CD4-positive, alpha-beta T cell treated with Interleukin-4 for 1 hour (primary cell): ENCODE measurements at places on chromosomes 13 and 19.

DNA sequence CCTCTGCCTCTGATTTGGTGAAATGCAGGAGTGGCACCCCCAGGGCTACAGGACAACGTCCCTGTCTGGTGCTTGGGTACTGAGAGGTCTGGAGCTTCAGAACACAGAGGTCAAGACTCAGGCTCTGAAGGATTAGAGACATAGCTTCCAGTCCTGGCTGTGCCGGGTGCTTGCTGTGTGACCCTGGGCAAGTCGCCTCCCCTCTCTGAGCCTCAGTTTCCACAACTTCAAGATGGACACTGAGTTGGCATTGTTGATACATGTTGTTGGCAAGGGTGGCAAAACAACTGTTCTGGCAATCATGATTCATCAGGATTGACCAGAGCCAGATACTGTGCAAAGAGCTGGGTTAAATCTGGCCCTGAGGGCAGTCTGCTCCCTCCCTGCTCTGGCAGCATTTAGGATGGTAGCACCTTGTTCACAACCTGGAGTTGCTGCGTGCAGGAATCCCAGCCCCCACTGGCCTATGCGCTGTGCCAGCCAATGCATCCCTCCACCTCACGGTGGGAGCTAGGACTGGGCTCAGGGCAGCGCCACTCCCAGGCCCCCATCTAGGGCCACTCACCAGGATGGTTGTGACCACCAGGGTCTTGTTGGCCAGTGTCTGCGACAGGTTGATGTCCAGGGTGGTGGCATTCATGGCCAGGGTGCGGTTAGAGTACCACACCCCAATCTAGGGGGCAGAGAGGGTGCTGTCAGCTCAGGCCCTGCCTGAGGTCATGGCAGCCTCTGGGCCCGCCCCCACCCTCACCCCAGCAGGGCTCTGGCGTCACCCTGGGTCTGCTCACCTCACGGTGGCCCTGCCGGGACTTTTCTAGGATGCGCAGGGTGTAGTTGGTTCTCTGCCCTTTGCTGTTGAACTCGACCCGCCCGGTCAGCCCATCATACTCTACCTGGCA lies 16.7 kb downstream of the GRIK5 start:
- DNase-seq, result no peak

DNA sequence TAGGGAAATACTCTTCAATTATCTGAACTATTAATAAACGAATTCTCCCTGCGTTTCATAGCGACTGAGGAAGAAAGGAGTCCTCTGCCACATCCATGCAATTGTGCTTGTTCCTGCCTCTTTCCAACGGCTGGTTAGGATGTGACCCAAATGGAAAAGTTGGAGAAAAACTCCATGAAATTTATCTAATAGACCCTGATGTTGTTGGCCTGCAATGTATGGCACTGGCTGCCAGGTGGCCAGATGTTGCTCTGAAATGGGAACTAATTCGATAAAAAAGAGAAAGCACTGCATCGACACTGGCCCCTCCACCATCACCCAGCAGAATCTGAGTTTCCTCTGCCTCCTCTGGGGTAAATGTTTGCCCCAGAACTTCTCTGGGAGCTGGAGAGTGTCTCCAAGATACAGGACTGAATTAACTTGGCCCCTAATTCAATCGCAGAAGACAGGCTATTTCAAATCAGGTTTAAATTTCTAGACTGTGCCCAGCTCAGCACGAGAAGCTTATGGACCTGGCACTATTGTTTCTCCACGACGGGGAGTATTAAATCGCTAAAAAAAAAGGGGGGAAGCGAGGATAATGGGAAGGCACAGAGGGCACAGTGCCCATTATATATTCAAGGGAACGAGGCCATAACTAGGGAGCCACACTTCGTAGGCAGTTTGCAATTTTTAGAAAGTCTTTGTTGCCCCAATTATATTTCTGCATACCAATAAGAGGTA lies 103.9 kb downstream of the ZIC5 start:
- DNase-seq, result no peak

DNA sequence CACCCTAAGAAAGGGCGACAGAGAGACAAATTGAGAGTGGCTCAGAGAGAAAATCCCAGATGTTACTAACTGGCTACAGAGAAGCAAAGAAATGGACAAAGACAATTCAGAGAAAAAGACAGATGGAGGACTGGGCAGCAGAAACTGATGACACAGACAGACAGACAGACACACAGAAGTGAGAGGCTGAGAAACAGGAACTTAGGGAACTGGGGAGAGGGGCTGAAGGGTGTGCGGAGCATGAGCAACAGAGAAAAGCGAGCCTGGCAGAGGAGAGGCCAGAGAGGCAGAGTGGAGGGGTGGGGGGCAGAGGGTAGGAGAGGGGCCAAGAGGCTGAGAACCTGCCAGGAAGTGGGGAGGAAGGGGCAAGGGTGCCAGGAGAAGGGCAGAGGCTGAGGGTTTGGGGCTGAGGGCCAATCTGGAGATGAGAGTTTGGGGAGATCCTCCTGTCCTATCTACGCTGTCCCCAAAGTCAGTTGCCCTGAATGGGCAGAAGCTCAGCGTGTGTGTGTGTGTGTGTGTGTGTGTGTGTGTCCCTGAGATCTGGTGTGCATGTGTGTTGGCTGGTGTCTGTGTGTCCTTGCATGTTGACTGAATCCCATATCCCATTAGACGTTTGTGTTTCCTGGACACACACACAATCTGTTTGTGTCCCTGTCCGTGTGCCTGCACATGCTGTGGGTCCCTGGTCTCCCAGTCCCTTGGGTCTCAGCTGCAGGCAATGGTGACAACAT lies 5.6 kb upstream of the ERFL start:
- DNase-seq, result no peak

DNA sequence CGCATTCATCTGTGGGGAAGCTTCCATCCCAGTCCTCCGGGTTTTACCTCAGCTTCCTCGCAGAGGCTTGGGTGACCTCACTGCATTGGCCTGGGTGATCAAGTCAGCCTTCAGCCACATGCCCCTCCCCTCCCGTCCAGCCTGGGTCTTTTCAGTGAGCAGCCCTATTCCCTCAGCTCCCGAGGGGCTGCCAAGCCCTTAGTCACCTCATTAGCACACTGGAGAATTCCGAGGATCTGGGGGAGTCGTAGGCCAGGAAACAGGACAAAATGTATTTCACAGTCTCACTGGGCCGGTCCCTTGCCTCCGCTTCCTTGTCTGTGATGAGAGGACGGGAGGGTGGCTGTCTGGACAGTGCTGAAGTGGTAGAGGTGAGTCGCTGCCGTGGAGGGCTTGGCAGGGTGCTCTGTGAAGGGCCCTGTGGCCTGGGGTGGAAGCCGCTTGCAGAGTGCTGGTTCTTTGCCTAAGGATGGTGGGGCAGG lies 19.9 kb downstream of the KDM4B start:
- no peak for DNase-seq

GRCh38 chr13:27627380-27627779 lies 5.7 kb downstream of the POLR1D start:
- DNase-seq, result no peak

DNA sequence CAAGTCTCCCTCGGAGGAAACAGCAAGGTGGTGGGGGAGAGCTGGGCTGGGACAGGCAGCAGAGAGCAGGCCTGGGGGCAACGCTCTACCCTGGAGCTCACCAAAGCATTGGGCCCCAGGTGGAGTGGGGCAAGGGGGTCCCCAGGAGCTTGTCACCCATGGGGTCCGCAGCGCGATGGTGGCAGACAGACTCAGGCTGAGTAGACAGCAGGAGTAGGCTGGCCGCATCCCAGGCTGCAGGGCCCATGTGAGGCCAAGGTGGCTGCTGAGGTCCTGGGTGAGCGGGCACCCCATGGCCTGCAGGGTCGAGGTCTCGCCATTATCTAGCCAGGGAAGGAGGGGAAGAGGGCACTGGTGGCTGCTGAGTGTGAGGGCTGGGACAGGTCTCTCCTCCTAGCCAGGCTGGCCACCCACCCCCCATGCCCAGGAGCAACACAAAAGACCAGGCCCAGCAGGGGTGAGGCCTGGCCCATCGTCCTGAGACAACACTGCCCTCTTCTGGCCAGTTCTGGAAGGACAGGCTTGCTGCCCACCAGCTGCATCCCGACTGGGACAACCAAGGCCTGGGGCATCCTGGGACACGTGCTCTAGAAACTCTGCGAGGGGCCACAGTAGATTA lies 33.1 kb downstream of the CEBPG start:
- peak; percentile 70 for DNase-seq

- DNase-seq, result no peak
Measured at GRCh38 chr19:33767898-33768413, 28.7 kb upstream of the KCTD15 start.

DNA sequence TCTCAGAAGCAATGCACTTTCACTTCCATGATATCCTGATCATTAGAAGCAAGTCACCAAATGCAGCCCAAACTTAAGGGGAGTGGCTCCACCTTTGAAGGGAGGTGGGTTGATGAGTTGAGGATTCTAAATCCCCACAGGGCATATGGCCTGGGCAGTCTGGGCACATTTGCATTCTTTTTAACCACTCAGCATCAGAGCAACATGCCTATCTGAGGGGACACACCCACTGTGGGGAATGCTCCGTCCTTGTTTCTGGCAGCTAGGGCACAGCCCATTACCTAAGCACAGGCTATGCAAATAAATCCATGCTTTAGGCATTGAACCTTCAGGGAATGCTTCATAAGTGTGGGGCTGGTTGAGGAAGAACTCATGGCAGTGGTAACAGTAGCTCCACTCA lies 12.3 kb upstream of the SACS start:
- no peak for DNase-seq

- DNase-seq, result no peak
Measured at GRCh38 chr13:65592731-65593130, 1637.4 kb downstream of the PCDH9 start.

DNA sequence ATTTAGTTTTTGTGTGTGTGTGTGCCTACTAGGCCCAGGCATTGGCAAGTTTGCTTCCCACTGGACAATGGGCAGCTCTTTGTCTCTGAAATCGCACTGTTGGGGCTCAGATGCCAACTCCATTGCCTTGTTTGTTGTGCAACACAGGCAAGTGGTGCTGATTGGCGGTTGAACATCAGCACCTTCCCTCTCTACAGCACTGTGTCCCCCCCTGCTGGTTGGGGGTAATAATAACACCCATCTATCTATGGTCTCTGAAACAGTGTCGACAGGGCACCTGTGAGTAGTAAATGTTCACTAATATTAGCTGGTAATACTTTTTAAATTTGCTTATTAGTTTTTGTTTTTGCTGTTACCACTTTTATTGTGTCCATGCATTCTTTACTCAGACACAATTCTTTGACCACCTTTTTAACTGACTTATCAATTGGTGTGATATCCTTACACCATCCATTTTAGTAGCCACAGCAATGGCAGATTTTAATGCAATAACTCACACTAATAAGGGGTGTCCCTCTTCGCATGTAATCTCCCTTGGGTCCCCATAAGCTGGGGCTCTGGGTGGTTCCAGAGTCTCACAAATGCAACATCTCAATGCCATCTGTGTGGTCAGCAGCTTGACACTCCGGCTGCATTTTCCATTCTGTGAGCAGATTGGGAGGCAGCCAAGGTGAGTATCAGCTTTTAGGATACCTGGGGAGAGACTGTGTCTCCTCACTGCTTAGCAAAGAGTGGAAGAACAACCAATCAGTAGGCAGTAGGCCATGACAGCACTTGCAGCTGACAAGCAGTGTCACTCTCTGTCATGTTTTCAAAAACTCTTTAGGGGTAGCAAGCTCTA lies 47.7 kb upstream of the UQCRFS1 start:
- DNase-seq, result peak; percentile 23

DNA sequence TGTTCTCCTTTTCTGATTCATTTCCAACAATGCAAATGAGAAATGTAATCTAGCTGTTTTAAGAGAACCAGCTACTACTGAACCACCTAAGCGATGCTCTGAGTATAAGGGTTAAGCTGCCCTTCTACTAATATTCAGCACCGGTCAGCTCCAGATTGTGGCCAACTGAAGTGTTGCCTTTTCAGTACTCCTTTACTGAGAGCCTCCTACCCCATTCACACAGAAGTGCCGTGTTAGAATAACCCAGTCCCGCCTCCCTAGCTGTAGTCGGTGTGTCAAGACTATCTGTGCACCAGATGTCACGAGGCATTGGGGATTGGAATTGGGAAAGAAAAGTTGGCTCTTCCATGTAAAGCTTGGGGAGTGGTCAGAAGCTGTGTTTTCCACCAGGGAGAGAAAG lies 45.4 kb downstream of the FAM124A start:
- DNase-seq, result no peak

GRCh38 chr19:34505321-34506025 lies 23.9 kb downstream of the WTIP start:
- DNase-seq, result no peak

- no peak for DNase-seq
Measured at GRCh38 chr13:76239031-76239680, 603.0 kb downstream of the LMO7 start.

- DNase-seq, result no peak
Measured at GRCh38 chr13:80290591-80290990, 50.3 kb downstream of the SPRY2 start.

DNA sequence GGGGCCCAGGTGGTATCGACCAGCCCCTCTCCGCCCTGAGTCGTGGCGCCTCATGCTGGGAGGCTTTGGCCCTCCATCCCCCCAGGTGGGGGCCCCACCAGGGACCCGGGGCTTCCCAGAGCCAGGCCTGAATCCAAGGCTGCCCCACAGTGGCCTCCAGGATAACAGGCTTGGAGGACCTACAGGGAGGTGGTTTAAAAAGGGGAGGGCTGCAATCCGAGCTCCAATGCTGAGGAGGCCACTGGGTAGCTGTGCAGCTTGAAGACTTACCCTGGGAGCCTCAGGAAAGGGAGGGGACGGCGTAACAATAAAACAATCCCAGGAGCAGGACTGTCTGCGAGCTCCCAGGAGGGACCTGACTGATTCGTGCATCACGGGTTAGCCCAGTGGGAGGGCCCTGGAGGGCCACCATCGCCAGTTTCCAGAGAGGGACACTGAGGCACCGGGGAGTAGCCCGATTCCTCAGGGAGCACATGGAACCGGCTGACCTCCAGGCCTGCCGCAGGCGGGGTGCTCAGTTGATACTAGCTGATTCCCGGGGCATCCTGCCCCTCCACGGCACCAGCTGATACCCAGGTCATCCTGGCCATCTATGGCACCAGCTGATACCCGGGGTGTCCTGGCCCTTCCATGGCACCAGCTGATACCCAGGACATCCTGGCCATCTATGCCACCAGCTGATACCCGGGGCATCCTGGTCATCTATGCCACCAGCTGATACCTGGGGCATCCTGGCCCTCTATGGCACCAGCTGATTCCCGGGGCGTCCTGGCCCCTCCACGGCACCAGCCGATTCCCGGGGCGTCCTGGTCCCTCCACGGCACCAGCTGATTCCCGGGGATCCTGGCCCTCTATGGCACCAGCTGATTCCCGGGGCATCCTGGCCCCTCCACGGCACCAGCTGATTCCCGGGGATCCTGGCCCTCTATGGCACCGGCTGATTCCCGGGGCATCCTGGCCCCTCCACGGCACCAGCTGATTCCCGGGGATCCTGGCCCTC lies 3.7 kb upstream of the C2CD4C start:
- DNase-seq, result no peak
